NCI-H345 (cell line): ENCODE measurements at places on chromosomes 6 and 20.

- DNase-seq, result no peak
Measured at GRCh38 chr20:30937790-30938189, 319.7 kb upstream of the DEFB115 start.

GRCh38 chr6:144835322-144835973 lies 550.3 kb downstream of the UTRN start:
- DNase-seq, result no peak

DNA sequence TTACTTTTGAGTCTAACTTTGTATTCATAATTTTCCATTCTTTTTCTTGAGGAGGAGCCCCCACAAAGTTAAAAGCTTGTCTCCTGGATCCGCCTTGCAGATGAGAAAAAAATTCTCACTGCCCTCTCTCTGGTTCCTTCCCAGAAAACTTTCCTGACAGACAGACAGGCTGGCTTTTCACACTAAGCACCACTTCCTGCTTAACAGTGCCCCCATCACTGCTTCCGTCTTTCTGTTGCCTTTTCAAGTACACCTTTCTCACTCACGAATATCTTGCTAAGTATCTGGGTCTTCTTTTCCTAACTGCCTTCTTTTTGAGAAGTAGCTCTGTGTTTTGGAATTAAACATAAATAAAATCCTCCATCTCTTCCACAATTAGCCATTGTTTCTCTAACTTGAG lies 19.8 kb upstream of the LMBRD1 start:
- no peak for DNase-seq

DNA sequence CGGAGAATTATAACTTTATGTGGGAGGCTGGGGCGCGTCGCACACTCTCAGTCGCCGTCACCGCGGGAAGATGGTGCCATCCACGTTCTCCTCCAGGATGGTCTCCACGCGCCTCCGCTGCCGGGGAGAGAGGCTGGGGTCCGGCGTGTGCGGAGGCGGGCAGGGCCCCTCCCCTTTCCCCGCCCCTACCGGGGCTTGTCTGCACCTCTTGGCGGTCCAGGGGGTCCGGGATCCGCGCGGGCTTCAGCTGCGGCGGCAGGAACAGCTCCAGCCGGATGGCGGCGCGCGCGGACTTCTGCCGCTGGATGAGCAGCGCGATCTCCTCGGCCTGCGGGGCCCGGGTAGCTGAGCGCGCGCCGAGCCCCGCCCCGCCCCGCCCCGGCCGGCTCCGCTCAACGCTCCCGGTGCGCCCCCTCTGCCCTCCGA lies 807 bp downstream of the LKAAEAR1 start:
- peak; percentile 91 for DNase-seq

- no peak for DNase-seq
Measured at GRCh38 chr6:33335916-33336315, 18.4 kb upstream of the ZBTB22 start.

- no peak for DNase-seq
Measured at GRCh38 chr6:41942067-41942851, 651 bp upstream of the CCND3 start.

GRCh38 chr6:148492654-148493290 lies 150.1 kb downstream of the SASH1 start:
- no peak for DNase-seq
